ENCODE measurements at places on chromosomes 2 and 18.

GRCh38 chr2:15031745-15032240 is 399.3 kb downstream of the LRATD1 start:
- no peak for DNase-seq

DNA sequence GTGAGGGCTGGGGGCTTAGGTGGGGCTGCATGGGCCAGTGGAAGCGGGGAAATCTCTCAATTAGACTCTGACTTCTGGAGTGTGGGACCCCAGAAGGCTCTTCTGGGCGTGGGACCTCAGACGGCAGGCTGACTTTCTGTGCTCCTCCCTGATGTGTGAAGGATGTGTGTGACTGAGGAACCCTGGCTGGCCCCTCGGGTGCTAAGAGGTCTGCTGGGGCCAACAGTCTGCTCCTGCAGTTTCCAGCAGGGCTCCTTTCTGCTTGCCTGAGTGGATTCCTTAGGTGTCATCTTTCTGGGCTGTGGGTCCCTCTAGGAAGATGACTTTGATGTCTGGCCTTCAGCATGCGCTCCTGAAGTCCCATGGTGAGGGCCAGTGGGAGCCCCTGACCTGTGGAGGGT is 167.5 kb downstream of the DYSF start:
- DNase-seq: no peak

DNA sequence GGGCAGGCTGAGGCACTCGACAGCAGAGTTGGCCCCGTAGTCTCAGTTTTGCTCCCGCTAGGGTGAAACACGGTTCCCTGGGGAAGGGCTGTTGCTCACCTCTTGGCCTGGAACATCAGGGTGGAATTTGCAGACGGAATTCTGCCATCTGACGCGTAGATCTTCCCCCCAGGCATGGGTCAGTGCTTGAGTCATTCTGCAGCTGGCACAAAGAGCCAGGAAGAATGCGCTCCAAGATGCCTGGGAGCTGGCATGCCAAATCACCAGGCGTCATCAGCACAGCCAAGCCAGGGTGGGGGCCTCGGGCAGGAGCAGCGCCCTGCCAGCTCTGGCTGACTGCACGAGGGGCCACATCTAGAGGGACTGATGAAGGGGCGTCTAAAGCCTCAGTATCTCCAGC is 42.7 kb downstream of the ODC1 start:
- DNase-seq: no peak

DNA sequence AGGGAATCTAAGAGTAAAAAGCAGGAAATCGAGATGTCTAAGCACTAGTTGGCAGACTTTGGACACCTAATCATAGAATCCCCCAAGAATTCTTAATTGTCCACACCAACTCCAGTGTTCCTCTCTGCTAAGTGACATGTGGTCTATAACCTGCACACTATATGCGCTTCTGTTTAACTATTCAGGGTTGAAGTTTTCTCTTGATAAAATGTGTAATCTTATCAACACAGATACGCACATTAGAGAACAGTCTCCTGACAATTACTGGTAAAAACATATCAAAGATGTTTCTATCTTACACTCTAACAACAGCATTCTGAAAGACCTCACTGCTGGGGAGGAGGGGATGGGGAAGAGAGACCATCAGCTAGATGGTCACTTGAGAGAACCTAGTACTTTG is 3.9 kb downstream of the ABCB11 start:
- DNase-seq: no peak

- DNase-seq: no peak
Measured at GRCh38 chr2:135743860-135744259, 2.2 kb downstream of the UBXN4 start.

GRCh38 chr2:222448748-222449181 is 24.4 kb downstream of the SGPP2 start:
- DNase-seq: no peak

DNA sequence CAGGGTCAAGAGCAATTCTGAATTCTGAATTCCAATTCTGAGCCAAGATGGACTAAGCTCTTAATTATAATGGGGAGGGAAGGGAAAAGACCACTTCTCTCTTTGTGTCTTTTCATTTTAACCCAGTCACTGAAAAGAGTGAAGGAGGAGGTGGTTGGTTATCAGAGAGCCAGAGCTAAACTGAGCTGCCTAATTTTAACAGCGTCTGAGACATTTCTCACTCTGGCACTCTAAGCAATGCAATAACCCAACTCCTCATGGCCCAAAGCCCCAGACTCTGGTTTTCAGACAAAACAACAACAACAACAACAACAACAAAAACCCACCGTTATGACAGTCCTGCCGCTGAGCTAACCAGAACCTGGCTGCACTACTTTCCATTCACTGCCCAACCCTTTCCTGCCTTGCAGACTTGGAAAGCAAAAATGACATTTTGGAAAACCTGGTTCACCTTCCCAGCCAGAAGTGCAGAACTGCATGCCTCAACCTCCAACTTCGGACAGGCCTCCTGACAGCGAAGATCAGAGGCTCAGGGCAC is 1.0 kb downstream of the CHST10 start:
- no peak for DNase-seq

DNA sequence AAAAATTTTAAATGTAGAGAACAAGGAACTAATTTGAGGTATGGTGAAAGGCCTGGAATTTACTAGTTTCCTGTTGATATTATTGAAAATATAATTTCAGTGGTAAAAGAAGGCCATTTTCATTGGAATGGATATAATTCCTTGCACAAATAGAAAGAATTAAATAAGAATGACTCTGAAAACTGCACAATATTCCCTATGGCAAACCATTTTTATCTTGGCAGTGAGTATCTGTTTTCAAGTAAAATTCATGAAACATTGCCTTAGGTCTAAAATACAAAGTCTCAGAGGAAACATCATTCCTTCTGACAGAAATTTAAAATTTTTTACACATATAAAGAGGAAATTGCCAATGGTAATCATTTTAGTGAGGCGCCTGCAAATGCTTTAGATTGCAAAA is 1468.3 kb downstream of the LRP1B start:
- DNase-seq: no peak

DNA sequence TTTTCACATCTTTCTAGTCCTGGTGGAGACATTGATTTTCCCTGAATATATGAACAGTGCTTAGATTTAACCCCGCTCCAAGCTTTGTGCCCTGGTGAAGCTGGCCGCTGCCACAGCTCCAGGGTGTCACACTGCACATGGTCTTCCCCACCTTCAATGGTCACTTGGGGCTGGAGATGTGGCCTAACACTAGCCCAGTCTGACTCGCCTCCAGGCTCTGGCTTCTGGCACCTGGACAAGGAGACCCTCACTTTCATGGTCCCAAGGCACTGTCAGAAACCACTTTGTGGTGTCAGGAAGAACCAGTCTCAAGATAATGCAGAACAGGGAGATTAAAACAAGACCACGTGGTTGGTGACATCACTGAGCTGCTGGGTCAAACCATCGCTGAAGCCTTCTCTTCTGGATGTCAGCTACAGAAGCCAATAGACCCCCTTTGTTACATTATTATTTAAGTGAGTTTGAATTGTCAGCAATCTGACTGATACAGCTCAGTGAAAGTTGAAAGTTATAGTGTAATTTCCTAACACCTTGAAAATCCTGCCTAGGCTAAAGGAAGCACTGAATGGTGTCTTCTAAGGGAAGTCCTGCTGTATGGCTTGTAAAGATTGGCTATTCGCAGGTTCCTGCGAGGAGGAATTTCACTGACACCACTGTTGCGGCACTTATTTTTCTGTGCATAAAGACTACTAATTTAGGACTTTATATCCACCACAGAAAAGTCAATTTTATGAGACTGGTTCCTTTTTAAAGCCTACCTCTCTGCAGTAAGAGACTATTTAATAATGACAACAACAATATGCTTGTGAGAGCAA is 55.0 kb upstream of the CTDP1 start:
- DNase-seq: no peak

DNA sequence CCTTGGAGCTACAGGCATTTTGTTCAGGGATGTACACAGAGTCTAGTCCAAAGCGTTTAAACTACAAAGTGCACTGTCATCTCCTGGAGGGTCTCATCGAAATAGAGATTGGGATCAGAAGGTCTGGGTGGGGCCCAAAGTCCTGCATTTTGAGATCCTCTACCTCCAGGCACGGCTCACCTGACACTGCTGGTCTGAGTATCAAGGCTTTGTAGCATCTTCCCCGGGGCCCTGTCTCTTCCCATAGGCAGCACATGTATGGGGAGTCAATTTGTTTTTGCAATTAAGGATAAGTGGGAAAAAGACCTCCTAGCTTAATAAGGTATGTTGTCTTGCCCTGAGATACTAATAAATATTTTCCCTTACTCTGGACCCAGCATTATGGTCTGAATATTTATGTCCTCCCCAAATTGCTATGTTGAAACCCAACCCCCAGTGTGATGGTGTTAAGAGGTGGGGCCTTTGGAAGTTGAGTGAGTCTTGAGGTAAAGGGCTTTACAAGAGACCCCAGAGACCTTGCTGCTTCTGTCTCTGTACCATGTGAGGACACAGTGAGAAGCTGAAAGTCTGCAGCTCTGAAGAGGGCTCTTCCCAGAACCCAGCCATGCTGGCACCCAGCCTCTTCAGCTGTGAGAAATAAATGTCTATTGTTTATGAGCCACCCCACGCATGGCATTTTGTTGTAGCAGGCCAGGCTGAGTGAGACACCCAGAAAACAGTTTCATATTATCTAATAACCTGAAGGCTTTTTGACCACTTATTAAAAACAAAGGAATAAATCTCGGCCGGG is 258.7 kb upstream of the HS6ST1 start:
- no peak for DNase-seq

GRCh38 chr2:75586971-75587370 is 26.2 kb upstream of the EVA1A start:
- no peak for DNase-seq

GRCh38 chr2:20555954-20556353 is 94.9 kb downstream of the HS1BP3 start:
- DNase-seq: no peak

DNA sequence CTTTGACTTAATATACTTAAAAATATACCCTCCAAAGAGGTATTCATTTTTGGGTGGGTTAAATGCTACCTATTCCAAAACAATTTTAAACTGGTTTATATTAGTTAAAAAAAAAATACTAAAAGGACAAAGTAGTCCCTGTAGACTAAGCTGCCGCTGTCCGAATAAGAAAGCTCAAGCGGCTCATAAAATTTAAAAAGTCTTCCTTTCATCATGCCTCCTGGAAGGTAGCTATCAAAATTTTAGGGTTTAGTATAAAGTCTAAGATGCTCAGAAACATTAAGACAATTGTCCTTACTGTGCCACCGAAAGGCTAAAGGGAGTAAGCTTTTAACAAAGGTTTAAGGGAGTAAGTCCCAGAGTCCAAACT is 440 bp upstream of the UGGT1 start:
- DNase-seq: no peak

- no peak for DNase-seq
Measured at GRCh38 chr2:99682275-99683060, 192.7 kb upstream of the REV1 start.

DNA sequence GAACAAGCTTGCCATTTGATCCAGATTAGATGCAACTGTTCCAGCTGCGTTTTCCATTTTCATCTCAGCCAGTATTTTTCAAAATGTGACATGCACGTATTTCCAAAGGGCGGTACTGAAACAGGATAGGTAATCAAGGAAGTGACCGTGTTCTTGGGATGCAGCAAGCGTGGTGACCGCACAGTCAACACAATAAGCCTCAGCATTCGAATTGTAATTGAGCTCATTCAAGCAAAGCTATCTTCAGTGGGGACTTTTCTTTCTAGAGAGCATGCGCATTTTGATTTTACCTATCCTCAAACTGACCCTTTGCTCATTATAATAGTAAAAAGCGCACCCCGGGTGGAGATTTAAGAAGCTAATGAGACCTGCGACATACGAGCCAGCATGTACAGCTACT is 3.4 kb upstream of the ALPP start:
- DNase-seq: no peak

- no peak for DNase-seq
Measured at GRCh38 chr18:50987261-50987660, 19.4 kb downstream of the ELAC1 start.

- no peak for DNase-seq
Measured at GRCh38 chr18:9319333-9319732, 15.2 kb upstream of the TWSG1 start.

- DNase-seq: no peak
Measured at GRCh38 chr2:209681201-209681735, 90.4 kb upstream of the UNC80 start.

DNA sequence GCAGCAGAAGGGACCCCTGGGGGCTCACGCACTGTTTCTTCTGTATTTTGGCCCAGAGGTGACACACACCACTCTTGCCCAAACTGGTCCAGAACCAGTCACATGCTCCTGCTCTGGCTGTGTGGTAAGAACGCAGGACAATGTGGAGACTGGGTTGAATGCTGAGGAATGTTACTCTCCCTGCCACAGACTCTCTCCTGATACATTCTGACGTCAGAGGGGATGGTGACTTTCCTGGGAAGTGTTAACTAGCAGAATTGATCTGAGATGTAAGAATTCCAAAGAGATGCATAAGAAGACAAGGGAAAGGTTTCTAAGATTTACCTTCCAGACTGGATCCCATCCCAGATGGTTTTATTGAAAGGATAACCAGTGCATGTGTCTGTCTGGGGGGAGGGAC is 100.8 kb downstream of the ASB1 start:
- no peak for DNase-seq

DNA sequence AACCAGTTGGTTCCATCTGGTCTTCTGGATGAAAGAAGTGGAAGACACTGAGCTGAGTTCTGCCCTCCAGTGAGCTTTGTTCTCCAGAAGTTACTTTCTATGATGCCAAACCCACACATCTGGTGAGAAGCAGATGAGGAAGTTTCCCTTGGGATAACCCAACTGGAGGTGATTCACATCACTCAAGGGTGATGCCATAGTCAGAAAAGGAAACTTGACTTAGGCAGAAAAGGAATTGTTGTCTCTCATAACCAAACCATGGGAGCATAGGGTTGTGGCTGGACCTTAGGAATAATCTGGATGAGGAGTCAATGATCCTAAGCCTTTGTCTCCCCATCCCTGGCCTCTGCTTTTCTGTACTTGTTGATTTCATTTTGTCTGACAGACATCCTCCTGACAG is 43.7 kb downstream of the CDC42EP3 start:
- no peak for DNase-seq

- no peak for DNase-seq
Measured at GRCh38 chr18:23824669-23825068, 135.4 kb downstream of the LAMA3 start.

- no peak for DNase-seq
Measured at GRCh38 chr18:63963615-63964256, 6.1 kb upstream of the SERPINB8 start.

DNA sequence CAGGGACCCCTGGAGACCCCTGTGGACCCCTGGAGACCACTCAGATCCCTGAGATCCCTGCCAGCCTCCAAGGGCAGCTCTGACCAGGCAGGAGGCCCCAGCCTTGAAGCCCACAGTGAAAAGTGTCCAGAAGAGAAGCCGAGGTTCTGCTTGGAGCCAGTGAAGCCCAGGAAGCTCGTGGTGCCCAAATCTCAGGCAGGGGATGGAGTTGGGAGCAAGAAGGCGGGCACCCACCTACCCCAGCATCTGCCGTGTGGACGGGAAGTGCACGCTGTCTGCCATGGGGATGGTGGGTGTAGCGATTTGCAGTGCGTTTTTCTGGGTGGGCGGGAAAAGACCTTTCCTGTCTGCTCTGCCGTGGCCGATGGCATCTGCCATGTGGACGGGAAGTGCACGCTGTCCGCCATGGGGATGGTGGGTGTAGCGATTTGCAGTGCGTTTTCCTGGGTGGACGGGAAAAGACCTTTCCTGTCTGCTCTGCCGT is 120.6 kb upstream of the CTDP1 start:
- no peak for DNase-seq

All from stimulated activated CD4-positive, alpha-beta T cell treated with anti-CD3 and anti-CD28 coated beads, TNF-alpha, amount 100 ng/mL, for 1 hour (primary cell).